ENCODE measurements at places on chromosomes 2 and 18.

GRCh38 chr2:4358837-4359236, 655.5 kb downstream of the DCDC2C start:
- DNase-seq: no peak

GRCh38 chr2:239873656-239874635, 151.2 kb downstream of the NDUFA10 start:
- no peak for DNase-seq

GRCh38 chr2:96824079-96824870, 8.2 kb downstream of the CNNM3 start:
- DNase-seq: no peak

DNA sequence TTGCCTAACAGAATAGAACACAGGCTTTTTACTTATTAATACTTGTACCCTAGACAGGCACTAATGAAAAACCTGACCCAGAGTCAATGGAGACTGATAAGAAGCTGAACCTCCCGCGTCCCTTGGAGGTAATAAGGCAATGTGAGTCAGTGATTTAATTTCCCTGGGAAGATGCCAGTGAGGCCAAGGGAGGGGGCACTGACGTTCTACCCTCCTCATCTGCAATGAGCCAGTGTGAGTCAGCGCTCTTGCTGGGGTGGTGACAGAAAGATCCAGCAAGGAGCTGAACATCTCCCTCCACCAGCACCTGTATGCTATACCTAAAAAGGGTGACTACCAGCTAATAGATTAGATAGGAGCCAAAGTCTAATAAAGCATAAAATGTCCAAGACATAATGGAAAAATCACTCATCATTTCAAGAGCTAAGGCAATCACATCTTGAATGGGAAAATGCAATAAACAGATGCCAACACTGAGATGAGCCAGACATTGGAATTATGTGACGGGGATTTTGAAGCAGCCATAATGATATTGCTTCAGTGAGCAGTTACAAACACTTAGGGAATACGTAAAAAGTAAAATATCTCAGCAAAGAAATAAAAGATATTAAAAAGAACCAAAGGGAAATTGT, 116.9 kb downstream of the TPGS2 start:
- DNase-seq: peak; percentile 26

GRCh38 chr2:53969968-53970723, 647 bp downstream of the PSME4 start:
- DNase-seq: peak; percentile 35

Data from putamen (tissue), 1 donor.